ENCODE measurements at places on chromosomes 7 and 10.

DNA sequence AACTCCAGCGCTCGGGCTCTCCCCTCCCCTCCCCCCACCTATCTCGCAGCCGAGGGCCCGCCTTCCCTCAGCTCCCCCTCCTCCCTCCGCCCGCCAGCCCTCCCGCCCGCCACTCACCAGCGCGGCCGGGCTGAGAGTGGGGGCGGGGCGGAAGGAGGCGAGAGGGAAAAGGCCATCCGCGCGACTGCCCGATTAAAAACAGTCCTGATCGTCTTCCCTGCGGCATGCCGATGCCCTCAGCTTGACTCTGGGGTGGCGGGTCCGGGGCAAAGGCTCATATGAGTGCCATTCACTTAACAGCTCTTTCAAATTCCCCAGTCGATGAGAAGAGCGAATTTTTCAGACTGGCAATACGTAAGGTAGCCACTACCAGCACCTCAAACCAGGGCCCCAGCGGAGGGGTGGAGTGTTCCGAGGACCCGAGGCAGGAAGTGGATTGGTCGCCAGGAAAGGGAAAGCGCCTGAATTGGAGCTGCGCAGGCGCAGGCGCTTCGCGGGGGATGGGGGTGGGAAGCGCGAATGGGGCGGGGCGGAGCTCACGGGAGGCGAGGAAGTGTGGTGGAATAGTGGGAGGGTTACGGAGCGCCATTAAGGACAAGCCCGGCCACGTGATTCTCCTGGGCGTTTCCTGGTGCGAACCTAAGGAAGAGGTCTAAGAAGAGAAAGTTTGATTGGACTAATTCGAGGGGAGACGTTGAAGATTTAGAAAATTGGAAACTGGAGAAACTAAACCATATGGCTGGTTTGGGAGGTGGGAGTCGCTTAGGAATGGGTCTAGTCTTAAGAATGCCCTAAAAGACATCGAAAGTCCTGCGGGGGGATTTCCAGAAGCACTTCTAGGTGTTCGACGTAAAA is at the start of gene UPF2:
Gene UPF2 (minus strand): TSS at position 13 of the 855 bp plus-strand sequence. CDS start 7,386 bp downstream, outside the sequence.
- DNase-seq: peak; percentile 99

- DNase-seq: no peak
These were observed 74.5 kb downstream of the VWDE start for GRCh38 chr7:12328888-12329770.

GRCh38 chr7:101947899-101948298 is 130.5 kb downstream of the CUX1 start:
- no peak for DNase-seq

DNA sequence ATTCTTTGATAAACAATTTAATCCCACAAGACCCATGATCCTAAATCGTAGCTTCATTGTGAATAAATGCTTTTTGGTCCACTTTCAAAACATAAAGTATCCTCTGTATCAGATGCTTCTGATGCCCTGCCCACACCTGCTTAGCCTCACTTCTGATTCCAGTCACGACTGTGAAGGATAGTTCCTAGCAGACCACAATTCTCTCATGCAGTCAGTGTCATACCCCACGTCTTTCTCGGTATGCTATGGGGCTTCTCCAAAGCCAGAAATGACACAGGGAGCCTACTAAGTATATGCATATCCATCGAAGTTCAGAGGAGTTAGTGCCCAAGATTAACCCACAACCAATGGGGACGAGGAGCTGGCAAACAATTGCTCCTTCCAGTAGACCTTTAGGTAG is 27.6 kb upstream of the CTNNA3 start:
- DNase-seq: no peak

DNA sequence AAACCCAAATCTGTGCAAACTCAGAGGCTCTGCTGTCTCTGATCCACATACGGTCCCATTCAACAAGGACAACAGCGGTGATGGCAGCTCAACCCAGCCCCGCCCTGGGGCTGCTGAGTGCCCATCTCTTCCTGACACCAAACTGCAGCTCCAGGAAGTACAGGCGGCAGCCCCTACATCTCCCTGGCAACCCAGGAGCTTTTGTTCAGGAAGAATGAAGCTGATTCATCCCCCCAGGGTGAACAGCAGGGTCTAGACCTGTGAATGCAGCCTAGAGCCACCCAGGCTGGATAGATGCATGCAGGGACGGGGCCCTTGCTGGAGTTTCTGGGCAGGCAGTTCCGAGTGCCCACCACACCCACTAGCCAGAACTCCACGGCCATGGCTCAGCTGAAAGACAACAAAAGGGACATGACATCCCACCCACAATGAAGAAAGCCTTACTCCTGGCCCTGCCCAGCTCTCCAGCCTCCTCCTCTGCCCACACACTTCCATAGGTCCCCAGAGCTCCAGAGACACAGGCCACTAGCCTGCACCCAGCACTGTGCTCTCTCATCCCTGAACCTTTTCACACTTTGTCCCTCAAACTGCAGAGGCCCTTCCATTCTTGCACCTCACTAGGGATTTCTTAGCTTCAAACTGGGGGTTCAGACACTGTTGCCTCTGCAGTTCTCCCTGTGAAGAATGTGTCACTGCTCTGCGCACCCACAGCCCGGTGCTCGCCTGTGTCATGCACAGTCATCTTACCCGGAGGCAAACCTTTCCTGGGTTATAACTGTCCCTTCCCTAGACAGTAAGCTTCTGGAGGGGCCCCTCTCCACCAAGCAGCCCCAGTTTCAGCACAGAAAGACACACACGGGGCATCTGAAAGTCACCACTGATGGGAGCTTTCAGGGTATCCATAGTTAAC is 99.1 kb downstream of the GRID1 start:
- DNase-seq: no peak

- DNase-seq: no peak
These were observed 112.3 kb downstream of the BTRC start for GRCh38 chr10:101466016-101466912.

GRCh38 chr10:89120931-89121763 is 86.0 kb downstream of the CH25H start:
- no peak for DNase-seq

- DNase-seq: no peak
These were observed 378.5 kb upstream of the SEMA3C start for GRCh38 chr7:81297317-81297716.

- DNase-seq: no peak
These were observed 1212.4 kb downstream of the SORCS1 start for GRCh38 chr10:105952153-105952552.

DNA sequence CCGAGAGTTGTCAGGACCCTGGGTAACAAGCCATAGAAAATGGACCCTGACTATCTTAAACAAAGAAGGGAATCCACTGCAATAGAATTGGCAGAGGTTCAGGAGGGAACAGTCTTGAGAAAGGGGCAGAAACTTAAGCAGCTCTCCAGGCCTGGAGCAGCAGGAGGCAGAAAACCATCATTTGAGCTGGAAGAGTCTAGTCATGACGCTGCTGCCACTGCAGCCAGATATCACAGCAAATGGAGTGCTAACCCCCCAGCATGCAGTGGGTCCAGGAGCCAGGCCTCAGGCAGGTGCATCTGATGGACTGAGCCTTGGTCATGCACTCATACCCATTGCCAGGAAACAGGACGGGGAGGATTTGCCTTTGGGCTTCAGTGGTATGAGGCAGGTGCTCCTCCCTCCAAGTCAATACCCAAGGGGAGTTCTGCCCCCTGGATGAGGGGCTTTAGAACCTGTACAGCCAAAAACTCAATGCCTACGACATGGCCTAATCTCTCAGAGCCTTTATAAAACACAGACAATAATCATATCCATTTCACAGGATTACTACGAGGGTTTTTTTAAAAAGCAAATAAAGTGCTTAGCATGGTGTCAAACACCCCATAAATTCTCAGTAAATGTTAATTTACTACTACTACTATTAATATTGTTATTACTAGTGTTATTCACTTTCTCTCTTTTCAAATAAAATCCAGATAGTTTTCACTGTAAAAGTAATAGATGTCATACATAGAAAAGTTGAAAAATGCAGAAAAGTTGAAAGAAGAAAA is 30.7 kb downstream of the DUSP5 start:
- no peak for DNase-seq

DNA sequence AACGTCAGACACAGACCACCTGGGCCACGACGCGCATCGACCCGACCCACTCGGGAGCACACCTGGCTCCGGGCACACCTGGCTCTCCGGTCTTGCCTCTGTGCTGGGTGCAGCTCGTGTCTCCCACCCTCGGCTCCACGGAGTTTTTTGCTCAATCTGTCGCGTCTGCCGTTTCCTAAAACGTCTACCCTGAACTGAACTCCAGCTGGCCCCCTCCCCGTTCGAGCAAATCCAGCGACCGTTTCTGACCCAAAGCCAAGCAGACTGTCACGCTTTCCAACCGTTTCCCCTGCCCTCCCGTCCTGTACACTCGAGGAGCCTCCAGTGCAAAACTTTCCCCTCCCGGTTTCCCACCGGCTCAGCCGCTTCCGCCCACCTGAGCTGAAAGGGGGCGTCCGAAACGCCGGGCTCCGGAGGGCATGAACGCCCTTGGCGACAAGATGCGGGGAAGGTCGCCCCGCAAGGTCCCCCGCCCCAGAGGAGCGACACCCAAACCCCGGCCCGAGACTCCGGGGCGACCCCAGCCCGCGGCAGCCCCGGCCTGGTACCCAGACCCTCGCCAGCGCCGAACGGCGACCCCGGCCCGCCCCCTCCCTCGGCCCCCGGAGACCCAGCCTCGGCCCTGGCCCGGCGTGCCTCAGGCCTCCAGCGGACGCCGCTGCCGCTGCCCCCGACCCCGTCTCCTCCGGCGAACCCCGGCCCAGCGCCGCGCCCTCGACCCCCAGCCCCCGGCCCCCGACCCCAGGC is 557 bp downstream of the CYTH3 start:
- no peak for DNase-seq
